Stromal cell of bone marrow (primary cell): ENCODE measurements at places on chromosomes 4 and X.

DNA sequence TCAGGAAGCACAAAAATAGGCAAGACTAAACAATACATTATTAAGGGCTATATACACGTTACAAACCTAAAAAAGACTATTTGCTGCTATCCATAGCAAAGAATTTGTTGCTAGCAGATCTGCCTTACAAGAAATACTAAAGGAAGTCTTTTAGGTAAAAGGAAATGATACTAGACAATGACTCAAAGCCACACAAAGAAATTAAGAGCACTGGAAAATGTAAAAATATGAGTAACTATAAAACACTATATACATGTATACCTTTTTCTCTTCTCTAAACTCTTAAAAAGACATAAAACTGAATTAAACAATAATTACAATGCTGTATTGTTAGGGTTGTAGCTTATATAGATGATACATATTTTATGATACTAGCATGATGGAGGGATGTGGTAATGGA, 25.7 kb downstream of the SLC9A7 start:
- no peak for DNase-seq

GRCh38 chrX:110983024-110983423, 113.0 kb upstream of the PAK3 start:
- DNase-seq, result no peak

GRCh38 chrX:133586443-133586842, 171.2 kb upstream of the GPC4 start:
- no peak for DNase-seq

DNA sequence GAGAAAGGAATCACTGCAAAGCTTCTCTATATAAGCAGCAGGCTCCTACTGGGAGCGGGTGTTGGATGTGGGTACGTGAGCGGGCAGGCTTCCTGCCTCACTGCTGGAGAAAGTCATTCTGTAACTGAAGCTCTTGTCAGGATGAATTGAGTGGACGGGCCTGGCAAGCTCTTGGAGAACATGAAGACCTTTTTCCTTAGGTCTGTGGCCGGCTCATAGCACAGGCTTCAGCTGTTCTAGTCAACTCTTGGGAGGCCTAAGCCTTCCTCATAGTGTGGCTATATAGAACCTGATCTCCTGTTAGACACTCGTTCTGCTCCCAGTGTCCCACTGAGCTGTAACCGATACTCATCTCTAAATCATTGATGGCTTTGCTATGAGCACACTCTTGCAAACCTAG, 108.2 kb upstream of the GPC4 start:
- no peak for DNase-seq

DNA sequence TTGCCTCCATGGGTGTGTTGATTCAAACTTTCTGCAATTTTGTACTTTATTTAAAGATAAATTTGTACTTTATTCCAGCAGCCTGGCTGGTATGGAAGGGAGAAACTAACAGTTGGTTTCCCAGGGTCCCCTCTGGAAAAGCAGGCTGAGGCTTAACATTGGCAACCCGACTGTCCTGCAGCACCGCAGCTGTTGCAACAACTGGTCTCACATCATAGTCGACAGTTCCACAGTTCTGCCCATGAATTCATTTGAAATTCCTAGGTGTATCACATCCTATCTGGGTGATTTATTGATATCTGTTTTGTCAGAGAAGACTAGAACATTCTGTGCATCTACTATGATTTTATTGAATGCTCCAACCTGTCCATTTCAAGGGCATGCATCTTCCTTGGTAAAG, 98.8 kb upstream of the GATB start:
- DNase-seq, result no peak

DNA sequence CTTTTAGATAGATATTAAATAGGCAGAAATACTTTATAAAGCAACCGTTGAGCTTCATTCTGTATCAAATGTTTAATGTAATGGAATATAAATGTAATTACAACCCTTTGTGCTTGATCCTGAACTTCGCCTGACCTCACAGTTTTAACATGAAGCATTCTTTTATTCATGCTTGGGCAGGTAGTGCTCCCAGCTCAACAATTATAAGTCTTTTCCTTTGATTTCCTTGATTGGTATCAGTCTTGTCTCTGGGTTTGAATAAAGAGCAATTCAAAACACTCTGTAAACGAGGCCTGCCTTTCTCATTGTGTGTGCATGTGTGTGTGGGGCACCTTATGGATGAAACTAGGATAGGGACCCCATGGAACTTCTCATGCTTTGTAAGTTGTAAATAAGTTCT, 6.8 kb downstream of the METAP1 start:
- DNase-seq, result no peak
